Sigmoid colon (tissue), 7 donors: ENCODE measurements at places on chromosomes 1 and 21. TPM values are rescaled to one million over a fixed set of nuclear protein-coding genes. Genes with fewer than 3 reads are reported as not detected.

Gene TFF2
- polyA plus RNA-seq, result 23.4 TPM

Gene NES
- 6.9 TPM for polyA plus RNA-seq

Gene CLIC6
- 1.4 TPM for polyA plus RNA-seq

DNA sequence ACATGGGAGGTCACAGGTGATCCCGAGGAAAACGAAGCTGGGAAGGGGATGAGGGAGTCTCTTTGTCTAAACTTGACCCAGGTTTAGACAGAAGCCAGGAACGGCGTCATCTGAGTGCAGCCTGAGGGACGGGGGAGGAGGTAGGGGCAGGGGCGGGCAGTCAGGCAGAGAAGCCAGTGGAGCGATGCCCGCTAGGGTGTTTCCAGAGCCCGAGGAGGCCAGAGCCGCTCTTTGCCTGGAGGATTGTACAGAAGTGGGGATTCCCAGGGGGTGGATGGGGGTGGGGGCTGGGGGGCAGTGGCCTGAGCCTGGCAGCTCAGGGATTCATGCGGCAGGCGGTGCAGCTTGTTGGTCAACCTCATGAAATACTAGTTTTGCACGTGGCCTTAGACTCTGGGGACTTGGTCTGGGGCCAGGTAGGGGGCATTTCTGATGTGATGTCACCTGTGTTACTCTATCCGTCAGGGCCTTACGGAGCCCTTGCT is 58.4 kb downstream of the VPS26C start:
- DNase-seq, result no peak

- DNase-seq, result no peak
These were observed 163.9 kb downstream of the AKT3 start for GRCh38 chr1:243686159-243686558.

- DNase-seq, result no peak
These were observed 41.0 kb downstream of the ZNF691 start for GRCh38 chr1:42887366-42887765.

DNA sequence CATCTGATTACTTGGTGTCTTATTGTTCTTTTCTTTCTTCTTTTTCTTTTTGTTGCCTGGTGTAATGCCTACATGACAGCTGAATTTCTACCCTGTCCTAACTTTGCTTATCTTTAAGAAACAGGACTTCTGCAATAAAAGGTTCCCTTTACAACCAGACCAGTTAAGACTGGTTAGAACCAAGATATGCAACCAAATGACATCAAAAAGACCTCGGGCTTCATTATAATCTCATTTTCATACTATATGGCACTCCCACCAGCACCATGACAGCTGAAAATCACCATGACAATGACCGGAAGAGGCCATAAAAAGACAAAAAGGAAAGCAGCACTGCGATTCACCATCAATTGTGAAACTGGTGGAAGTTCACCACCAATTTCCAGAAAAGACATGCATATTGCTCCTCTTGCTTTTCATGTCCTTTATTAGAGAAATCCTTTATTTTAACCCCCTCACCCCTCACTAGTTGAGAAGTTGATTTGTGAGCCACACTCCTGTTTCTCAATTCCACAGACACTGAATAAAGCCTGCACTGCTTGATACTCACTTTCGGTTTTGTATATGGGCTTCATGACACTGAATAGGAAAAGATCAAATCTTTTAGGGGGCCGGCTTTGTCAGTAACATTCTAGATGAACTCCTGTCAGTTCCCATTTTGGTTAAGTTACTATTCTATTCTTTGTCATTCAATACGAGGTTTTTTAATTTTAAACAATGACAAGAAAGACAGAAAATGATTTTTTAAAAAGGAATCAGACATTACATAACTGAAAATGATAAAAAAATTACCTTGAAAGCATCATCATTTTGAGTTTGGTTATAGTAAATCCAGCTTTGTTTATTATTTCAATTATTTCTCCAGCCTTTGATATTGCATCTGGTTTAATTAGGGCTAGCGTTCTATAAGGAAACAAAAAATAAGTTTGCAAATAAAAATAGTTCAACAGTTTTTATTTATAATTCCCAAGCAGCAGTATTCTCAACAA is 58.1 kb downstream of the NME7 start:
- DNase-seq, result no peak

DNA sequence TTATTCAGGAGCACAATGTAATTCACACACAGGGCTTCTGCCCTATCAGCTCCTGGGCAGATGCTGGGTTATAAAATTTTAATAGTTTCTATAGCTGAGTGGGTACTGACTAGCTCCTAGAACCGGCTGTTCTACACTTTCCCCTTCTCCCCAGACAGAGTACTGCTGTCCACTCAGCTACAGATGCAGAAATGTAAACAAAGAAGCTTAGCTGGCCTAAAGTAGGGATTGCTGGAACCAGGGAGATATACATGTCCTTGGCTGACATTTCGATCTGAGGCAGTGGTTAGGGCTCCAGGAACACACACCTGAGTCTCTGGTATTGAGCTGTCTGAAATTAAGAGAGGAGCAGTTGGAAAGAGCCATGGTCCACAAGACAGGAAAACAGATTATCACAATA is 211.5 kb upstream of the USP24 start:
- DNase-seq, result no peak
